HT-29 (cell line): ENCODE measurements at places on chromosomes 6 and 20. TPM values are rescaled to one million over a fixed set of nuclear protein-coding genes. Genes with fewer than 3 reads are reported as not detected.

The NHLRC1 gene
- 1.6 and 4.0 TPM in 2 replicates for total RNA-seq

DNA sequence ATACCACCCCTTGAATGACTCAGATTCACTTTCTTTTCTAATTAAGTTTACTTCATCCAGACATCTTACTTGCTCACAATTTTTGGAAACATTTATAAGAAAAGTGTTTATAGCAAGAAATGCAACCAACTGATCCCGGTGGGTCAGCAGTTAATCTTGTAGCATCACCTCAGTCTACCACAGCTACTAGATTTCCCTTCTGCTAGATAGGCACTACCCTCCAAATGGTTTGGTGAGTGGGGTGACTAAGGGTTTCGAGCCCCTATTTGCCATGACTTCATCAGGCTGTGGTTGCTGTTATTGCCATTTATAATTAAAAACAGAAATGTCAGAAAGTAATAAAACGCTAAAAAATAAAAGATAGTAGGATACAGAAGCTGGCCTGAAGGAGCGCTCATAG, 930.1 kb upstream of the GJE1 start:
- no peak for DNase-seq

DNA sequence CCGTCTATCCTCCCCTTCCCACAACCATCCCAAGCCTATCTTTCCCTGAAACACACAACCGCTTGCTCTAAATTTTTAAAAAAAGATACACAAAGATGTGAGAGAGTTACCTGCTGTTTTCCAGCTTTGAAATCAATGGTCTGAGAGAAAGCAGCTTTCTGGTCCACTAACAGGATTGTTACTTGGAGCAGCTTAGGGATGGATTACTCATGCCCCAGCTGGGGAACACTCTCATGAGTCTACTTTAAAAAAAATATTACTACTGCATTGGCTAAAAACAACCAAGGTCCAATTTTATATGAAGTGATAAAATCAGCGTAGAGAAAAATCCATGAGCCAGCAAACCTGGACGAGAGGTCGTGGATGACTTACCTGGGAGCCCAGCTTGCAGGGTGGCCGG, 29.6 kb upstream of the FOXC1 start:
- no peak for DNase-seq

GRCh38 chr6:68235326-68235784, 399.7 kb upstream of the ADGRB3 start:
- no peak for DNase-seq

The UNC5CL gene
- total RNA-seq, result 1.1 and 4.2 TPM in 2 replicates

GRCh38 chr6:4941782-4942672, 61.8 kb downstream of the RPP40 start:
- DNase-seq, result peak; percentile 21

GRCh38 chr20:9557411-9557810, 43.0 kb downstream of the LAMP5 start:
- DNase-seq, result no peak

DNA sequence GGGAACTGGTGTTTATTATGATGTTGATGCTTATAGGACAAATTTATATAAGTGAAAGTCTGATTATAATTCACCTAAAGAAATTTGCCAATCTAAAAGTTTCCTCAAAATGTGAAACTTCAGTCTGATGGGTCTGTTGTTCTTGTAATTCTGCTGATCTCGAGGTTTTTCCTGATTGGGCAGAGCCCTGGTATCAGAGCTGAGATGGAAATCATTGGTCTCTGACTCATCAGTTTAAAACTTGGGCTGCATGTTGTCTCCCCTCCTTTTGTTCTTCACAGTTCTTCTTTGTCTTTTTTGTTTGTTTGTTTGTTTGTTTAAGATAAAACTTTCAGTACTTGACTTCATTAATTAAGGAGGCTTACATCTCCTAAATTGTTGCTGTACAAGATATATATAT, 5.9 kb downstream of the SMAP1 start:
- DNase-seq, result no peak

DNA sequence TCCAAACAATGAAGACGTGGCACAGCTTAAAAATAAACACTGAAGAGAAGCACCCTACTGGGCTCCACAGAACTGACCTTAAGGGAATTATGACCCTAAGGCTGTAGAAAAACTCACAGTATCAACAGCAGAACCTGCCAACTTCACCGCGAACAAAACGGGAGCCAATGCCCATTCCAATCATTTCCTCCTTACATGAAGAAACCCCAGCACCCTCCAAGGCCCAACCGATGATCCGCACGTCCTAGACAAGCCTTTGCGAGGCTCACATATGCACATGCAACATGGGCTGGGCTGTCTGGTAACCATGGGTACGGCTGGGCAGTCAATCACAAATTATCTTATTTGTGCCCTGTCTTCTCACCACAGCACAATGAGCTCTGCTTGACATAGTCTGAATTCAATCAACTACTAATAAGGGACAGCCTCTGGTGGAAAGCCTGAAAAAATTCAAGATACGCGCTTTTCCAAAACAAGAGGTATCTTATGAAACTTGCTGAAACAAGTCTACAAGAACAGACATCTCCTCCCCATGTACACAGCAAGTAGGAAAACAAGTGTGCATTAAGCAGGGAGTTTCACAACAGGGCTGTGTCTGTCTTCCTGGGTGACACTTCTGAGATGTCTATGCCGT, 1.7 kb downstream of the DIDO1 start:
- DNase-seq, result peak; percentile 71

The PRDM1 gene
- 1.4 TPM in 1 of 2 replicates, not detected in the other for total RNA-seq

The DDO gene
- not detected in 2 replicates for total RNA-seq

DNA sequence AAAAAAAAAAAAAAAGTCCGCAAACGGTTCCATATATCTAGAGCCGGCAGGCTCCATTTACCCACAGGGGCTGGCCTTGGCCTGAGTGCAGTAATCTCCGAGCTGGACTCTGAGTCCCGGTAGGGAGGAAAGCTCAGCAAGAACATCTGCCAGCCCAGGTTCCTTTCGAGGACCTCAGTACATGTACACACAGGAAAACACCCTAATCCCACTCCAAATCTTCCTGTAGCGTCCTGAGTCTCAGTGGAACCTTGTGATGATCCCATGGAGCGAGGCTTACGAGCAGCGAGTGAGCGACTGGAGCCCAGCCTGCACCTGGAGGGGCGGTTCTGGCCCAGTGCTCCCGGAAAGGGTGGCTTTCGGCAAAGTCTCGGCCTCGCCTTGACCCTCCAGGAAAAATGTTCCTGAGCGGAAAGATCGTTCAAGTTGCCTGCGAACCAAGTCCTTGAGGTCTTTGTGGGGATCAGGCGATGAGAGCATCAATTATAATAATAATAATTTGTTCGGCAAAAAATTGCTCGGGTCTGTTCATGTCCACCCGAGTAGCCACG, 32.1 kb downstream of the PRSS16 start:
- DNase-seq, result no peak

The VGLL2 gene
- not detected in 2 replicates for total RNA-seq

DNA sequence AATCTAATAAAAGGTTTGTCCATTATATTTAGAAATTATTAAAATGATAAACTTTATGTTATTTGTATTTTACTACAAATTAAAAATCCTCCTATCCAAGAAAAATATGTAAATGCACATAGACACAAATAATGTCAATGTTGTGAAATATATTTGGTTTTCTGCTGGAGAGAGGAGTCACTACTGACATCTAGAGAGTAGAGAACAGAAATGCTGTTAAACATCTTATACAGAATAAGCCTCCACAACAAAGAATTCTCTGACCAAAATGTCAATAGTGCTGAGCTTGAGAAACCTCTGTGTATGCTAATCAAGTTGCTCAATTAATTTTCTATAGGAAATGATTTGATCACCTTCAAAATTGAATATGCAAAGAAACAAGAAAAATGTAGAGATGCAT, 12.4 kb downstream of the HTR1B start:
- DNase-seq, result no peak

The TAF8 gene
- total RNA-seq, result 18.6 and 22.8 TPM in 2 replicates

The RPP40 gene
- total RNA-seq, result 9.8 and 24.9 TPM in 2 replicates

DNA sequence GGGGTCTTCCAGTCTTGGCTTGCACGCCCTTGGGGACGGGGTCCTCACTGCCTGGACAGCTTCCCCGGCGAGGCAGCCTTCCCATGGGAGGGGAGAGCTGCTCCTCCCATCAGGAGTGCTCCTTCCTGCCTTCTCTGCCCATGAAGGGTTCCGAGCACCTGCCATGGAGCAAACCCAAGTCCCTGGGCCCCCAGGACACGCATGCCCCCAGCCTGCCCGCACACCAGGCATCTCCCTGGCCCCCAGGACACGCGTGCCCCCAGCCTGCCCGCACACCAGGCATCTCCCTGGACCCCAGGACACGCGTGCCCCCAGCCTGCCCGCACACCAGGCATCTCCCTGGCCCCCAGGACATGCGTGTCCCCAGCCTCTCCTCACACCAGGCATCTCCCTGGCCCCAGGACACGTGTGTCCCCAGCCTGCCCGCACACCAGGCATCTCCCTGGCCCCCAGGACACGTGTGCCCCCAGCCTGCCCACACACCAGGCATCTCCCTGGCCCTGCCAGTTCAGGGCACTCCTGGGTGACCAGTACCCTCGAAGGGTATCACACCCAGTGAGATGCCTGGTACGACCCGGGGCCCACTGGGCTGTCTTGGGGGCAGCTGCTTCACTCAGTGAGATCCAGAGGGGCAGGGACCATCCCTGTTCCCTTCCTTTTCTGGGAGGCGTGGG, 21.7 kb downstream of the COL20A1 start:
- no peak for DNase-seq

- DNase-seq, result no peak
Measured at GRCh38 chr20:44112889-44113617, 73.9 kb downstream of the JPH2 start.

The C6orf58 gene
- not detected in 2 replicates for total RNA-seq

The OXT gene
- not detected in 2 replicates for total RNA-seq

- no peak for DNase-seq
Measured at GRCh38 chr20:55581519-55581918, 423.8 kb downstream of the CBLN4 start.

The PGC gene
- 0.20 and 0.26 TPM in 2 replicates for total RNA-seq

DNA sequence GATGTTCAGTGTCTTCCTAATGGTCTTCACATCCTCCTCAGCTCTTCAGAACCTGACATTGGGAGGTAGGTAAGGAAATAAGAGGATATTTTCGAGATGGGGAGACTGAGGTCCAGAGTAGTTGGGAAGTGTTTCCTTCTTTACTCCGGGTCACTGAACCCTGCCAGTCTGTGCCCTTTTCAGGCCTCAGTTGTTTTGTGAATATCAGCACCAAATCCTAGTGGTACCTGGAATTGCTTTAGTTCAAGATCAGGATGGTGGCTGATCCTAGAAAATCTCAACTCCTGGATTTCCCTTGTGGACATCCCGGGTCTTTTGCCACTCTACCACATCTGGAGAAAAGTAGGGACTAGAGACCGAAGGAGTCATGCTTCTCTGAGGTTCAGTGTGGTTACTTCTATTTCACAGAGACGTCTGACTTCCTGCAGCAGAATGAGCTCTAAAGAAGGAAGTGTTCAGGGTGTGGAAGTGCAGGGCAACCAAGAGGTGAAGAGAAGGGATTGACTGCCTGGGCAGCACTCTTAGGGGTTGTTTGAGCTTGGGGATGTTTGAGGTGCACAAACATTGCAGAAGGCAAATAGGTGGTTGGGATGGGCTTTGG, 995 bp downstream of the STK4 start:
- DNase-seq, result peak; percentile 45

DNA sequence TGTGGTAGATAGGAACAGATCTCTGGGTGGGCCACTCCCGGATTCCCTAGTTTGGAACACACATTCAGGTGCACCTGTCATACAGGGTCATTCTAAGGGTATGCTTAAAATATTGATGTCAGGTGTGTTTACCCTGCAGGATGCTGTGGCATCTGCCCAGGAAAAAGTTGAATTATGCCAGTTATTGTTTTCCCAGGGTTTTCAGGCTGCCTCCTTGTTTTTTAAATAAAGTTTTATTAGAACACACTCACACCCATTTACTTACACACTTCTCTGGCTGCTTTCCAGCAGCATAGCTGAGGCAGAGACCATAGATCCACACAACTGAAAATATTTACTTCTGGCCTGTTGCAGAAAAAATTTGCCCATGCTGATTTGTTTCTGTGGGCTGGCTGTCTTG, 76.5 kb downstream of the PHACTR3 start:
- DNase-seq, result no peak

- DNase-seq, result peak; percentile 54
Measured at GRCh38 chr6:136788069-136788902, 4.0 kb downstream of the MAP3K5 start.

The BTBD3 gene
- 20.3 and 26.7 TPM in 2 replicates for total RNA-seq

- peak; percentile 59 for DNase-seq
Measured at GRCh38 chr20:47392015-47392720, 35.7 kb upstream of the ZMYND8 start.

The DSN1 gene
- total RNA-seq, result 23.6 and 28.3 TPM in 2 replicates

GRCh38 chr6:89792881-89793280, 26.7 kb downstream of the MDN1 start:
- DNase-seq, result peak; percentile 53

DNA sequence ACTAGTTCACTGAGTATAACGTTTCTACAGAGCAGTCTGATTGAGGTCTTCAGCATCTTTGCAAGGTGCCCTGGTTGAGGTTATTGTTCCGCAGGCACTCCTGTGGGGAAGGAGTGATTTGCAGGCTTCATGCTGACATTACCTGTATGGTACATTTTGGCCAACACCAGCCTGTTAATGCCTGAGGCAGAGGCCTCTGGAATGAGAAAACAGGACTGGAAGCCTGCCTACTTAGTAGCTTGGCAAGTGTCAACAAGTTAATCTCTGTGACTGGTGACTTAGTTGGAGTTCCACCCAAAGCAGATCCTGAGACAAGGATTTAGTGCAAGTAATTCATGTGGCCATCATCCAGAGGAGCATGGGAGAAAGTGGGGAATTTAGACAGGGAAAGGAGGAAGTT, 24.6 kb downstream of the MAS1 start:
- no peak for DNase-seq

DNA sequence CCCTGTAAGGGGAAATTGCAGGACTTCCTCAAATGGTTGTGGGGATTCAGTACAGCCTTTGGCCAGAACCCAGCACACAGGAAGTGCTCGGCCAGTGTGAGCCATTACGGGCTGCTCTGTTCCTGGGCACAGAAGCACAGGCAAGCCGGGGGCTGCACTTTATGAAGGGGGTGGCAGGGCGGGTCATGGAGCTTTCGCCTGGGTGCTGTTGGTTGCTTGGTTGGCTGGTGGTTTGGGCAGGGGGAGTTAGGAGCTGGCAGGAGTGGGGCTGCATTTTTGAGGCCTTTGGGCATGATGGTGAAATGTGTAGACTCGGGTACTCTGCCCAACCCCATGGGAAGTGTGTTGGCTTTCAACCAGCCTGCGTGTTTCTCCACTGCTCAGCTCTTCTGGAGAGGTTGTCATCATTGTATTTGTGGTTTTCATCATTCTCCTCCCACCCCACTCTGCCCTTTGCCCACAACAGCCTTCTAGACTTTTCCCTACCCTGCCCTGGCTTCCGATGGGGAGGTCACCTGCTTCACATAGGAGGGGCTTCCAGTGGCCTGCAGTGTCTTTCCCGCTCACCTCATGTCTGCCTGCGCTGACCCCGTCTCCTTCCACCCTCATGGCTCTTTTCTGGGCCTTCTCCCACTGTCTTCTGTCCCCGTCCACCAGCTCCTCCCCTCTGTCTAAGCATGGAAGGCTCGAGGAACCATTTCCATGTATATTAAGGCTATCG, 16.1 kb upstream of the RBM38 start:
- DNase-seq, result no peak

DNA sequence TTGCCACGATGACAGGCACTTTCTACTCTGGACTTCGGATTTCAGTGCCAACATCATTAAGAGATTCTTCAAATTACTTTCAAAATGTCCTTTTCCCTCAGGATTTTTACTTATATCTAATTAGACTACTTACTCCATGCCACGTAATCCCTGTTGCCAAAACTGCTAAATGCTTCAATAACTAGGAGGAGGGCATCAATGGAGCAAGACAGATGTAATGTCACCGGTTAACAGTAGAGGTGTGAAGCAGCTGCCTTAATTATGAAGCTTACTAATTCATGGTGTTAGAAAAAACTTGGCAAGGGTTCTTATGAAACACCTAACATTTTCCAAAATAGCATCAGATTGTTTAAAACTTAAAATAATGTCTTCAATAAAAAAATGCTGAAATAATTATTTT, 111.2 kb upstream of the SIM1 start:
- DNase-seq, result no peak

The BMP5 gene
- not detected in 2 replicates for total RNA-seq
